Fibroblast of skin of left biceps (primary cell): ENCODE measurements at places on chromosomes 16 and 17.

GRCh38 chr17:28328325-28328724 is 6.9 kb downstream of the IFT20 start:
- no peak for DNase-seq

- DNase-seq = no peak
These were observed 1.4 kb upstream of the PAGR1 start for GRCh38 chr16:29814592-29814991.

DNA sequence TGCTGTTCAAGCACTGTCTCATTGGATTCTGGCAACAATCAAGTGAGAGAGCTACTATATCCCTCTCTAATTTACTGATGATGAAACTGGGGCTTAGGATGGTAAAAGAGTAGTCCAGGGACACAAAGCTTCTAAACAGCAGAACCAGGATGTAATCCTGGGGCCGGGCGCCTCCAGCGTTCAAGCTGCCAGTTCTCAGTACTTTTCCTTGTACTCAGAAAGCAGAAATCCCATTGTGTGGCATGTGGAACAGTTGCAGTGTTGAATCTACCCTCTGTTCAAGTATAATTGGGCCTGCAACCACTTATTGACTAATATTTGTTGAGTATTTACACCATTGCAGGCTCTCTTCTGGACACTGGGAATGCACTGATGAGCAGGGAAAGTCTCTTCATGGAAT is 14.5 kb upstream of the CDH13 start:
- DNase-seq = no peak

- DNase-seq = peak; percentile 71
These were observed 179.3 kb downstream of the SEC14L1 start for GRCh38 chr17:77320044-77320440.

- no peak for DNase-seq
These were observed 34.7 kb downstream of the CDRT15 start for GRCh38 chr17:14201988-14202380.
